ENCODE measurements at places on chromosomes 1 and 21.

- no peak for DNase-seq
These were observed 146.4 kb downstream of the NOS1AP start for GRCh38 chr1:162215902-162216301.

- DNase-seq: no peak
These were observed 596.5 kb downstream of the MATN1 start for GRCh38 chr1:30126848-30127247.

DNA sequence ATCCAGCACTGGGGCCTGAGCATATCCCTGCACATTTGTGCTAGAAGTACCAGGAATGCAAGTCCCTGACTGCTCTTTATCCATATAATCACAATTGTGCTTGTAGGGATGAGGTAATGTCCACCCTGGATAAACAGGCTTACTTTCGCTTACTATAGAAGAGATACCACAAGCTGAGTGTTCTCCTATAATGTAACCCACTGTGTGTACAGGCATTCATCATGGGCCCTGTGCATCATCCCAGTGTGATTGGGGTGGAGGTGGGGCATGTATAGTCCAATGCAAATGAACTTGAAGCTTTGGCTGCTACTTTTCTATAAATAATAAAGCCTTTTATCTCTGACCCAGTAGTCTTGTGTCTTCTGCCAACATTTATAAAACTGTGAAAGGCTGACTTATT, 69.3 kb downstream of the MAN1A2 start:
- DNase-seq: no peak

GRCh38 chr1:32742199-32742947, 39.8 kb upstream of the SYNC start:
- no peak for DNase-seq

GRCh38 chr21:42461185-42461520, 34.9 kb downstream of the RSPH1 start:
- DNase-seq: no peak

DNA sequence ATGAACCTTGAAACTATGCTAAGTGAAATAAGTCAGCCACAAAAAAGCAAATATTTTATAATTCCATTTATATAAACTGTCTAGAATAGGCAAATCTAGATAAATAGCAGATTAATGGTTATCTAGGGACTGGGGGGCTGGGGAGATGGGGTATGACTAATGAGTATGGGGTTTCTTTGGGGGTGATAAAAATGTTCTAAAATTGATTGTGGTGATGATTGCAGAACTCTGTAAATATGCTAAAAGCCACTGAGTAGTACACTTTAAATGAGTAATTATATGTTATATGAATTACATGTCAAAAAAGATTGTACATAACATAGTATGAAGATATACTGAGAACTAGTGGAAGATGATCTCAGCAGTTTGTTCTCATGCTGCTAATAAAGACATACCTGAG, 675.0 kb downstream of the KIF26B start:
- DNase-seq: no peak

DNA sequence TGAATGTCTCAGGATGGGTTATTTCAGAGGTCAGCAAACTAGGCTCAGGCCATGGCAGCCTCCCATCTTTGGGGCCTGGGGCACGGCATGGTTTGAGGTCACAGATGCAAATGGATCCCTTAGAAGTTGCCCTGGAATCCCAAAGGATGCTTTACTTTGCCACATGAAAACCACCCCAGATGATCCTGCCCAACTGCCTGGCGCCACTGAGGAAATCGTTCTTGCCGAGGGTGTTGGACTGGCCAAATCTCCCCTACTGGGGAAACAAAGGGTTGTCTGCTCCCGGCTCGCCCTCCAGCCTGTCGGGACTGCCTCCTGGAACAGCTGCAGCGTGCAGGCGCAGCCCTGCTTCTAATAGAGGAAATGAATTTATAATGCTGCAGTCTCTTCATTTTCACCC, 173.0 kb upstream of the LMO4 start:
- no peak for DNase-seq

GRCh38 chr1:156194300-156194652, 372 bp downstream of the SLC25A44 start:
- no peak for DNase-seq

DNA sequence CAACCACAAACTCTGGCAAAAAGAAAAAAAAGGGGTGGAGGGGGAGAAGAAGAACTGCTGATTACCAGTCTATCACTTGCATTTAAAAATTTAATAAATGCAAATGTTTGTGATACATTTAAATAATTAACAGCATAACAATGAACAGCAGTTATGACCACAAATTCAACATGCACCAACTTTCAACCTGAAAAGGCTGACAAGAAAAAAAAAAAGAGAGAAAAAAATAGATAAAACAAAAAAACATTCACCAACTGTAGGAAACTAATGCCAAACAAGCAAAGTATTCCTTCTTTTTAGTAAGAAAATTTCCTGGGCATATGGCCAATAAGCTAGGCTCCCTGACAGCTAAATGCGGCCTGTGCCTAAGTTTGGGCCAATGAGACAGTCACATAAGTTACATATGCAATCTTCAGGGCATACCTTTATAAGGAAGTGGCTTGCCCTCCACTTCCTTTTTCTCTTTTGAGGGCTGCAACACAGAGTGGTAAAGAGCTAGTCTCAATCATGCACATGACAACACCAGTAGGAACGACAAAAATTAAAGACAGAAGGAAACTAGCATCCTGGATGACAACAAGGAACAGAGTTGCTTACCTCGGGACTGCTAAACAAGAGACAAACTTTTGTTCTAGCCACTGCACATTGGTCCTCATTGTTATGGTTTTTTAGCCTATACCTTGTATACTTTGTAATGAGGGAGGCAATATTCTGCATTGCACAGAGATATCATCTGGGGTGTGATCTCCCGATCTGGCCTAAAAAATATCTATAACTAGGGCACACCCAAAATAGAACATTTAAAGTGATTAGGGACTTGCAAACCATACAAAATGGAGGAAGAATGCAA, 24.2 kb upstream of the PHTF1 start:
- DNase-seq: peak; percentile 26

DNA sequence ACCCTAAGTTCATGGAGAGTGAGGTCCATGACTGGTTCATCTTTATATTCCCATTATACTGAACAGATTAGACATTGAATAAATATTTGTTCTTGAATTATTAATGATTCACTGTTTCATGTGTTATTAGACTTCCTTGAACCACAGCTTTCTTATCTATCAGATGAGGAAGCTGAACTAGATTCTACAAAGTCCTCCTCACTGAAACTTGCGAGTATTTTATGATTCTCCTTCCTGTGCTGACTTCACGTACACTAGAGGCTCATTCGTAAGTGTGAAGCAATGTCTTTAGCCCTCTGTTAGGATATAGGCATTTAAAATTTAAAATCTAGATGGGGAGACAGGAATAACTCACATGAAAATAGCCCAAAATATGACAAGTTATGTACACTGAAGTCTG, 95.6 kb upstream of the IRF2BP2 start:
- no peak for DNase-seq

GRCh38 chr1:150309758-150310508, 11.4 kb upstream of the PRPF3 start:
- DNase-seq: no peak

GRCh38 chr1:74396933-74397332, 115.5 kb downstream of the LRRC53 start:
- no peak for DNase-seq

DNA sequence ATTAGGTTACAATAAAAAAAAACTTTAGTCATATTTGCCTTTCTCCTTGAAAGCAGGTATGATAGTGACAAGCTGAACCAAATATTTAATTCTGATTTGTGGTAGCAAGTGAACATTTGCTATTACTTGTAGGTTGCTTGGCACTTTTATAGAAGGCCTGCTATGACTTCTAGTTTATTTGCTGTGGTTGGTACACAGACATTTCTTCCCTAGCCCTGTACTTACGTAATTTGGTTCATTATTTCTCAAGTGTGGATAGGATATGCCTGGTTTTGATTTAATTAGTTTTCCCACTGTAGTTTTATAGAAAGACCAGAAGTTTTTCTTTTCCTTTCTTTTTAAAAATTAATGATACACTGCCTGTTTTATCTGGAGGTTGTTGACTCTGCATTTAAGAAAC, 55.9 kb downstream of the PPP2R5A start:
- DNase-seq: no peak

GRCh38 chr1:161197560-161198193, 1.2 kb downstream of the ADAMTS4 start:
- DNase-seq: no peak

DNA sequence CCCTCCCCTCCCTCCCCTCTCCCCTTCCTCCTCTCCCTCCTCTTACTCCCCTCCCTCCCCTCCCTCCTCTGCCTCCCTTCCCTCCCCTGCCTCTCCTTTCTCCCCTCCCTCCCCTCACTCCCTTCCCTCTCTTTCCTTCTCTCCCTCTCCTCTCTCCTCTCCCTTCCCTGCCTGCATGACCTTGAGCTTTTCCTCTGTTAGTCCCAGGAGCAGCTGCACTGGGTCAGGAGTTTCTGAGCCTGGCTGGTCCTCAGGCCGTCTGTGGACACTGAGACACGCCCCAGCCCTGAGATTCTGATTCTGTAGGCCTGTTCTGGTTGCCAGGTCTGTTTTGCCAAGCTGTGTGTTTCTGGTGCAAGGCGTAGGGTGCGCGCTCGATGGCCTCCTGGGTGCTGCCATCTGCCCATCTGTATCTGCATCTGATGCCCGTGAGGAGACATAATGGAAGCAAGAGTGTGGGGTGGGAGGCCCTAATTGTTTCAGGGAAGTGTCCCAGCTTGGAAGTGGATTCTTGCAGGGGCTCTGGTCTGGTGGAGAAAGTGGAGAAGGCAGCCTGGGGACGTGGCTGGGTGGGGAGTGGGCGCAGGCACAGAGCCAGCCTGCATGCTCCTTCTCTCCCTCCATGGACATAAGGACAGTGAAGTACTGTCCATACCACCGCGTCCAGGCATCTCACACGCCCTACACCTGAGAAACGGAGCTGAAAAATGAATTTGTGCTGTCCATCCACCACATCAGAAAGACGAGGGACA, 97.2 kb downstream of the WDR4 start:
- no peak for DNase-seq

- DNase-seq: no peak
These were observed 54.9 kb downstream of the SLC30A7 start for GRCh38 chr1:100950781-100951180.

DNA sequence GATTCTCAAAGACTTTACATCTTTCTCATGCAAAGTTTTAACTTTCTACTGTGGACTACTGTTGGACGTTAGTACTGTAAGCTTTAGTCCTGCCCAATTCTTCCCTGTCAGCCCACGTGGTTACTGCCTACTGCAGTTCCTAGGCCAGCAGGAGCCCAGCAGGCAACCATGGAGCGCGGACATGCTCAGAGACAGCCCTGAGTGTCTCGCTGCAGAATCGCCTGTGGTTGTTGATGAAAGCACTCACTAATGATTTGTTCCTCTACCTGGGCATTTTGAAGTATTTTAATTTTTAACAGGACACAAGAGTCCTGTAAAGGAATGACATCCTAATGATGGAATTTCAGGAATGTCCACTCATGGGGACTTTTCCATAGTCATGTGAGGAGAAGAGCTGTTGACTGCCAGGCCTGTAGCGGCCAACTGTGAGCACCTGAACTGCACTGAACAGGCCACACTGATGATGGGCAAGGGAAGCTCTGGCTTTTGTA, 44.1 kb downstream of the PGBD5 start:
- DNase-seq: no peak

DNA sequence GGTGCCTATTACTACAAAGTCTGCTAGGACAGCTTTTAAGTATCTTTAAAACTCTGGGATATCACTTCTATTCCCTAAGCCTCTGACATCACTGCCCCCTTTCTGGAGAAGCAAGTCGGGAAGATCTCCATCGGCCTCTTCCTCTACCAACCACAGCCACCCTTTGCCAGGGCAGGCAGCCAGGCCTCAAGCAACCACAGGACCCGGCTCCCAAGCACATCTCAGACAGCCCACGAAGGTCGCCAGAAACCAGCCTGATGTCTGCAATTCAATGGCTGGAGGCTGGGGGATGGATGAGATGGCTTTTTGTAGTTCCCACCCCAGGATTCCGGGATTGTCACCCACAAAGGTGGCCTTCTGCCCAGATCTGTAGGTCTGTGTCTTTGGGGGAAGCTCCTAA, 70.7 kb downstream of the LGR6 start:
- DNase-seq: no peak

DNA sequence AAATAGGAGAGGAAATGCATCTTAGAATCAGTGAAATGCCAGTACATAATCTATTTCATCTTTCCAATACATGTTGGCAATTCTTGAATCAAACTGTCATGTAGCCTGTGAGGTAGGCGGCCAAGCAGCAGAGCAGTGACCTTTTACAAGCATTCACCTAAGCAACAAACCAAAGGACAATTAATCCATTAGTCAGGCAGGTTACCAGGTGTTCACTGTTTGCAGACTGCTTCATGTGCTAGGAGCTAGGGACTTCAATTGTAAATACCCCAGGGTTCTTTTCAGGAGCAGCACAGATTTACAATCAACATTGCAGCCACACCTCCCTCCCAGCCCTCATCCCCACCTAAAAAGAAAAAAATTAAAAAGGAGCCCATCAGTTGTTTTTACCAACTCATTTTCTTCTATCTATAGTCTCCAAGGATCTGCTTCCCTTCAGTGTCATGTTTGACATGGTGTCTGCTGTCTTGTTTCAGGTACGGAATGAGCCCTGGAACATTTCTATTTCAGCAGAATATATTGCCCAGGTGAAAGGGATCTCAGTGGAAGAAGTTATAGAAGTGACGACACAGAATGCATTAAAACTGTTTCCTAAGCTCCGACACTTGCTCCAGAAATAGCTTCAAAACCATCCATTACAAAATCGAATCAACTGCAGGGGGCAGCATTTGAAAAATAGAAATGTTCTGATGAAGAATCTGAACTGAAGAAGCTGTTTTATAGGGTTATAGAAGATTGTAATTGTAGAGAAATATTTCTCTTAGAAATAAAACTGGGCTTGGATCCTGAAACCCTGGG, 23.0 kb downstream of the TATDN3 start:
- no peak for DNase-seq

- DNase-seq: no peak
These were observed 66.3 kb downstream of the ARHGEF10L start for GRCh38 chr1:17605582-17606344.

GRCh38 chr1:82511441-82511840, 710.7 kb downstream of the ADGRL2 start:
- no peak for DNase-seq

GRCh38 chr1:173405834-173406233, 71.3 kb upstream of the PRDX6 start:
- DNase-seq: no peak

GRCh38 chr1:48216941-48217340, 5.6 kb upstream of the SLC5A9 start:
- DNase-seq: no peak

DNA sequence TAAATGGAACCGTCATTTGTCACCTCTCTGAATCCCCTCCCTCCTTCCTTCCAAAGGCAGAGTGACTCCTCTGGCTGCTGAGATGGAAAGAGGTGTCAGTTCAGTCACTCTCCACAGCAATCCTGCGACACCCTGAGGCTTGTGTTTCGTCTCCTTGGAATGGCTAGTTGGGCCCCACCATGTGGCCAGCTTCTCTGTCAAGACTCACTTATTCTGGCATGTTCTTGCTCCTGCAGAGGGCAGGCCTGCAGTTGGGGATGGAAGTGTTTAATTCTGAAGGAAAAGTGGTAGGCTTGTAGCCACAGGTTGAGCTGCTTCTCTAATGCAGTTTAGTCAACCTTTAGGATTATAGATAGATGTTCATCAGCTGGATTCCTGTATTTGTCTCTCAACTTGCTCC, 149.6 kb downstream of the LMO4 start:
- no peak for DNase-seq
